ENCODE measurements at places on chromosomes 2 and 18.

DNA sequence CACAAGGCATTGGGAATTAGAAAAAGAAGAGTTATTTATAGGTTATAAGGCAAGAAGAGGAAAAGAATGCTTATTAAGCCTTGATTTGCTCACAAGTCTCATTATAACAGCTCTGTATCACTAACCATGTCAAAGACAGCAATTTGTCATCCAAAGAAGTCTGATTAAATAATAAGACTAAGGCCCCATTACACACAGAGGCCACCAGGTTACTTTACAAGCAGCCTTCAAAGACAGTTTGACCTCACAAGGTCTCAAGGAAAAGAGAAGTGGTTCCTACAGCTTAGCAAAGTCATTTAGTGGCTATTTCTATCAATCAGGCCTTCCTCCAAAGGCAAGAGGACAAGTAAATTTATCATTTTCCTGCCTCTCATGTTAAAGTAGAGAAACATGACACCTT lies 188.5 kb downstream of the MBD2 start:
- no peak for DNase-seq

DNA sequence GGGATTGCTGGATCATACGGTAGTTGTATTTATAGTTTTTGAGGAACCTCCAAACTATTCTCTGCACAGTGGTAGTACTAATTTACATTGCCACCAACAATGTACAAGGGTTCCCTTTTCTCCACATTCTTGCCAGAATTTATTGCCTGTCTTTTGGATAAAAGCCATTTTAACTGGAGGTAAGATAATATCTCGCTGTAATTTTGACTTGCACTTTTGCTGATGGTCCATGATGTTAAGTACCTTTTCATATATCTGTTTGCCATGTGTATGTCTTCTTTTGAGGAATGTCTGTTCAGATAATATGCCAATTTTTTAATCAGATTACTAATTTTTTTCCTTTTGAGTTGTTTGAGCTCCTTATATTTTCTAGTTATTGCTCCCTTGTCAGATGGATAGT lies 158.8 kb downstream of the CCDC102B start:
- no peak for DNase-seq

- no peak for DNase-seq
Observed at GRCh38 chr2:20516291-20516645, 69.4 kb downstream of the RHOB start.

DNA sequence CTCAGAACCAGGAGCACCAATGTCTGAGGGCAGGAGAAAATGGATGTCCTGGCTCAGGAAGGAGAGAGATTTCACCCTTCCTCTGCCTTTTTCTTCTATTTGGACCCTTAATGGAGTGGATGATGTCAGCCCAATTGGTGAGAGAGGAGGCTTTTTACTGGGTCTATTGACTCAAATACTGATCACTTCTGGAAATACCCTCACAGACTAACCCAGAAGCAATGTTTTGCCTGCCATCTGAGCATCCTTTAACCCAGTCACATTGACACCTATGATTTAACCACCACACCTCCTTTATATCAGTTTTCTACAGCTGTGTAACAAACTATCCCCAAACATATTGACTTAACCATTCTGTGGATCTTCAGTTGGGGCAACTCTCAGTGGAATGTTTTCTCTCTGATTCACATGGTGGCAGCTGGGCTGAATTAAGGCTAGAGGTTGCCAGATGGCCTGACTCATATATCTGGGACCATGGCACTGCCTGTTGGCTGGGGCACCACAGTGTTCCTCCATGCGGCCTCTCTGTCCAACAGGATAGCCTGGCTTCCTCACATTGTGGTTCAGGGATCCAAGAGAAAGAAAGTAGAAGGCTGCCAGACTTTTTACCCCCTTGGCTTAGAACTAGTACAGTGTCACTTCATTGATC lies 18.2 kb upstream of the MBOAT2 start:
- DNase-seq, result no peak

GRCh38 chr2:189128970-189129369 lies 50.6 kb downstream of the COL5A2 start:
- DNase-seq, result no peak

GRCh38 chr2:73284296-73285158 lies at the start of gene FBXO41:
Gene FBXO41 (minus strand): TSS chr2:73284478. CDS start chr2:73269630, 14,848 bp downstream.
- DNase-seq, result no peak

DNA sequence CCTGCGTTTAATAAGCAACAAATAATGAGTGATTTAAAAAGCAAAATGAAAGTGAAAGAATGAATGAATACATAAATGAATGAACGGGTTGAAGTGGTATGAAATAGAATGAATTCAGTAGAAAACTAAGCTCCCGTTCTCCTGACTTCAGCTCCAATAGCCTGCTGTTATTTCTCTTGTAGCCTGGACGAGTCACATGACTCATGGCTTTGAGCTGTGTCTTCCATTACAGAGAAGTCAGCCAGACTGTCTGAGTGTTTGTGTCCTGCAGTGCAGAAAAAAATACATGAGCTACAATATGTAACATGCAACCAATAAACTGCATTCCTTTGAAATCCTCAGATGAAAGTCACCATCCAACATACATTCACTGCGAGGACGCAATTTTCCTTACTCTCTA lies 21.2 kb downstream of the SCG2 start:
- no peak for DNase-seq

DNA sequence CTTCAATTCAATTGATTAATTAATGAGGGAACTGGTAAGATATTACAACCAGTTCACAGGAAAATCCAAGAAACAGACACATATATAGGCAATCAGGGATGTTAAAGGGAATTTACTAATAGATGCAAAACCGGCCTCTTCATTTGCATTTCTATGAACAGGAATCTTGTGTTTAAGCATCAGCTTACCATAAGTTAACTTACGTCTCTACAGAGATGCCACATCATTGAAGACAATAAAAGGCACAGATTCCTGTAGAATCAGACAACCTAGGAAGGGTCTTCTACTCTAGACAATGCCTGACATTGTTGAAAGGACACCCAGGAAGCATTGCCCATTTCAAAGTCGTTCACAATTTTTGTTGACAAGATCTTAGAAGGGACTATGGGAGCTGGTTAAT lies 121.0 kb upstream of the STPG4 start:
- no peak for DNase-seq

GRCh38 chr2:236014408-236015131 lies 153.6 kb downstream of the GBX2 start:
- no peak for DNase-seq

DNA sequence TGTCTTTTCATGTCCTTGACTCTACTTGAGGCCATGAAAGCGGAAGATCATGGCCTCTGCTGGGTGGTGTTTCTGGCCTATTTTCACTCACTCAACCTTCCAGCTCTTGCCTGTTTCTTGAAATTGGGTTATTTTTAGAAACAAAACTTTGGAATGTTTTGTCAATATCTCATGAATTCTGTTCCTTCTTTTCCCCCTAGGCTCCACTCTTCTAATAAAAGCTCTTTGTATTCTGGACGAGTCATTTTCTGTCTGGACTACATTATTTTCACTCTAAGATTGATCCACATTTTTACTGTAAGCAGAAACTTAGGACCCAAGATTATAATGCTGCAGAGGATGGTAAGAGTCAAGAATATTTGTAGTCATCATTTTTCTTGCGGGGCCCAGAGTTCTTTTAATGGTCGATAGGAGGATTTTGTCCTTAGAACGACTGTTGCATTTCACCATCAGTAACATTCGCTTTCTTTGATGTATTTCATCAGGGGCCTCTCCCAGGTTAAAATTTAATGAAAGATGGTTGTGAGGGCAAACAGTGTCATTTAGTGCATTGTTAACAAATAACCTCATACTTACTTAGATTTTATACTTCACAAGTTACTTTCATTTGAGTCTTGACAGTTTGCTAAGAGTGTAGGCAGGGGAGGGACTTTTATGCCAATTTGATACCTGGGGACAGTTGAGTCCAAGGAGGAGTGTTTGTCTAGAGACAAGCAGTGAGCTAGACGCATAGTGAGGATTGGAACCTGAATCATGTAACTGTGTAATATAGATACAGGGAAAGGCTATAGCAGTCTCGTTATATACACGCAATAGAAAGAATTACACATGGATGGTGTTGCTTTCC lies 64.6 kb downstream of the TRPM8 start:
- no peak for DNase-seq

DNA sequence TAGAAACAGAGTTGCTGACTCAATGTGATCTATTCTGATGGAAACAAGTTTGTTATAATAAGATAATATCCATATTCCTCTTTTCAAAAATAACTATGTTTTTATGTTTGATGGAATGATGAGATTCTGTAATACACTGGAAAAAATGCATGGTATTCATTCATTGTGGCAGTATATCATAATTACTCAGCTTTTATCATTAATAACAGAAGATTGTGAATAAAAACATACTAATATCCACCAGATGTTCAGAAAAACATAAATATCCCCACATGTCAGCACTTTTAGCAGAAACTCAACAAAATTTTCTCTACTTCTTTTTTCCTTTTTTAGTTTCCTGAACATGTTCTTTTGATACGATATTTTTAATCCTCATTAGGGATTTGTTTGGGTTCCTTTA lies 130.9 kb upstream of the CAVIN2 start:
- DNase-seq, result no peak

DNA sequence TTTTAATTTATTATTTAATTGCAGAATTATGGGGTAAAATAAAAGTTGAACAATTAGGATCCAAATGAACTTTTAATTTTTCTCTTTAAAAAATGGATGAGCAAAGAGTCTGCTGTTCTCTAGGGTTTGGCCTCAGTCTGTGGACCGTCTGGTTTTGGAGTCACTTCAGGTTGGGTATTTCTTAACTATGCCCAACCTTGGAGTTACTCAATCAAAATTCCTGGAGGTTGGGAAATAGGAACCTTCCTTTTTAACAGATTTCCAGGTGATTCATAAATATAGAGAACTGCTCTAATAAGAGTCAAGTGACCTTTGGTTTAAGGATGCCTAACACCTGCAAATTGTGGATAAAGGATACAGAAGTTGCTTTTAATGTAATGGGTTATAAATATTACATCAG lies 241.5 kb upstream of the GCFC2 start:
- DNase-seq, result no peak

GRCh38 chr2:42859006-42859552 lies 66.7 kb upstream of the HAAO start:
- peak; percentile 30 for DNase-seq

DNA sequence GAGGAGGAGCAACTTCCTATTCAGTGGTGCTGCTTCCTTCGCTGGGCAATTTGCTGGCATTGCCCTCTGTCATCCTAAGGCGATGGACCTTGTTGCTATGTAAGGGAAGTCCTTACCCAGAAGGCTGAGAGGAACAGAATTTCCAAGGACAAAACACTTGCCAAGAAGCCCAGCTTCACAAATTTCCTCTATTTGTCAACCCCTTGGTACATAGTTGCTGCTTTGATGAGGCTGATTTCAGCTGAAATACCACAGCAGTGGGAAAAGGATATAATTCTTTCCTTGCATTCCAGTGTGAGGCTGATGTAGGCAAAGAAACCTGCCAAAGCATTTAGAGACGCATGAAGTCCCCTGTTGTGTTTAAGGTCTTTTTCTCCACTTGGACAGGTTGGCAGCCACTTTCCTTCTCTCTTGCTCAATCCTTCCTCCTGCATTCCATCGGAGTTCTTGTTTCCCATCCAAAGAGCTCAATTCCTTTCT lies 16.4 kb upstream of the ST3GAL5 start:
- no peak for DNase-seq

- no peak for DNase-seq
Observed at GRCh38 chr2:205387350-205388055, 294.8 kb upstream of the NRP2 start.

DNA sequence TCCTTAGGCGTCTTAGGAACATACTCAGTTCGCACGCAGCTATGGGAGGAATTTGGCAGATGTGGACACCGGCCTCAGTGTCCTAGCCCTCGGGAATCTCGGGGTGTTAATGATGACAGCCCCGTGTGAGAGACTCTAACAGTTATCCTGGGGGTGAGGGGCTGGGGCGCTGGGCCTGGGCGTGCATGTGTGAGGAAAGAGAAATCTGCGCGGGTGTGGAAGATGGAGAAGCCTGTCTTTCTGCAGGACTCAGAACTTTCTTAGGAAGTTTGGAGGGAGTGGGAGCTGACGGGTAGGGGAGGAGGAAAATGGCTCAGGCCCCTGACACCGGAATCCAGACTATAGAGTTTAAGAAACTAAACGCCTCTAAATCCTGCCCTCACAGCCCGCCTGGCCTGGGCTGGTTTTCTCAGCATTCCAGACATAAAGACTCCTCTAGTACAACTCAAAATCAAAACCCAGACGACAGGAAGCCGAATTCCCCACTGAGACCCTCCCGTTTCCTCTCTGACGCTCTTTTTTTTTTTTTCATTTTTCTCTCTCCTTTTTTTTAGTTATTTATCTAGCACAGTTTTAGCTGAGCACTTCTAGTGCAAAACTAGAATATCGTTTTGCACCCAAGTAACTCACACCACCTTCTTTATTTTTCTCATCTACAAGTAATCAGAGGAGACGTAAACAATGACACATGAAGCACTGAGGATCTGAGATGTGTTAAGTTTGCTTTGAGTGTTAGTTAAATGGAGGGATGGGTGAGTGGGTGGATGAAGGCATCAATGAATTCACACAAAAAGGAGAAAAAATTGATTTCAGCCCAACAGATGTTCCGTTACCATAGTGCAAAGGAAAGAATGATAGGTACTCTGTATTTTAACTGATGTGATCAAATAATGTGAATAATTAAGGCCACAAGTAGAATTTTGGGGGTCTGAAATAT lies 1.2 kb upstream of the HAAO start:
- DNase-seq, result no peak

DNA sequence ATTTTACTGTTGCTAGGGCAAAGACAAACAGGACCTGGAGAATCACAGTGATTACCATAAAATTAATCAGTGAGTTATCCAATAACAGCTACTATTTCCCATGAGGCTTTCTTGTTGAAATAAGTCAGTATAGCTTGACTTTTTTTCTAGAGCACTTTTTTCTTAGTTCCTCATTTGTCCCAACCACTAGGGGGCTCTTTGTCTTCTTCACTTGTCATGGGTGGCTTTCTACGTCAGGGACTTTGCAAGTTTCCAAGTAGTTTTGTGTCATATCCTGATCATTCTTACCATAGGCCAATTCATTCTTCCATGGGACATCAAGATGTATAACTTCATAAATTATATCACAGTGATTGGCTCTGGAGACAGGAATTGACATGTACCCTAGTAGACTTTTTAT lies 1019.6 kb upstream of the PIK3C3 start:
- no peak for DNase-seq

DNA sequence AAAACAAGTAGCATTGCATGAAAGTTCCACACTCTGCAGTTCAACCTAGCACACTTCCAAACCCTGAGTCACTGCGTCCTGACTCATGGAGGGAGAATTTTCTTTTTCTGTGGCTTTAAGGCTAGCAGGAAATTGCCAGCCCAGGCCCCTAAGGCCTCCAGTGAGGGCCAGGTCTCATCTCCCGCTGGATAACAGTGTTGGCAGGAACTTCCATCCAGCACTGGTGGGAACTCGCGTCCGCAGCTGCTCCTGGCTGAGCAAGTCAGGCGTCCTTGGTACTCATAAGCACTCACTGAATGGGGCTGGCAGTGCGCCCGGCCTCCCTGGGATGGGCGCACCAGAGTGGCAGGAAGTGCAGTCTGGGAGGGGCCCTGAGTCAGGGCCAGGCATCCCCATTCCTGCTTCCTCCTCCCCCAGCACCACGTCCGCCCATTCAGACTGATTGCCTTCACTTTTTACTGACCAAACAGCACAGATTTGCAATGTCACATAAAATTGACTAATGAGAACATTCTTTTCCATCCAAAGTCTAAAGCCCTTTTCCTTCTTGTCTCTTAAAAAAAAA lies 14.3 kb downstream of the MALL start:
- DNase-seq, result no peak

Data from NCI-H187 treated with DMSO at 0.1 percent for 48 hours (cell line).